AG10803 (cell line): ENCODE measurements at places on chromosomes 6 and 20.

- DNase-seq = peak; percentile 89
Measured at GRCh38 chr20:57879779-57880570, 170.2 kb upstream of the PMEPA1 start.

- DNase-seq = no peak
Measured at GRCh38 chr6:149224399-149224798, 93.1 kb upstream of the TAB2 start.

DNA sequence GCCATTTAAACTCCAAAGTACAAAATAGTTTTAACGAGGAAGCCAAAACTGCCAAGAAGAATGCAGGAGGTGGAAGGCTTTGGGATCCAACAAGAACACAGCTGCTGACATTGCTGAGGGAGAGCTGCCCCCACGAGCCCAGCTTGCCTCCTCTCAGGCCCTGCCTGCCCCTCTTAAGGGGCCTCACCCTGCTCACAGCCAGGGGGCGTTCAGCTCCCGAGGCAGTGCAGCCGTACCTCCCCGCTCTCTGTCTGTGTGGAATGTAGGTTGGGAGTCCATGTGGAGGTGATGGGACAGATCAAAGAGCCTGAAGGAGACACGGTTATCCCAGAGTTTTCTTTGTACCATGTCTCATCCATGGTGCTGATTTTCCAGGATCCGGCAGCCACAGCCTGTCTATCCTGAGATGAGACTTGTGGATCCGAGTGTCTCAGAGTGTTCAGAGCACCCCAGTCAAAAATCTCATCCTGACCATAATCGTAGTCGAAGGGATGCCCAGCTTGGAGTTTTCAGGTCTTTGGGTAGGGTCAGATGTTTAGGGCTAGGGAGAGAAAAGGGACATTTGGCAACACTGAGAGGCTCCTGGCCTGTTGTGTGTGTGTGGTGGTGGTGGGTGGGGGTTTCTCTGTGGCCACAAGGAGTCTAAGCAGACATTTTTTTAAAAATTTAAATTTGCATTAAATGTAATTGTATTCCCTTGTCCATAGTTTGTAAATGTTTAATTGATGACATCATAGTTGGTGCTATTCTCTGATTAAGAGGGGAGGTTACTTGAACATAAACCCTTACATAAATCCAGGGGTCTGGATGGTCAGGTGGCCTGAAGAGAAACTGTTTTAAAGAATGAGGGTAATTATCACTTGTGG is 111.4 kb upstream of the CLDN20 start:
- DNase-seq = no peak

GRCh38 chr20:1815502-1816085 is 79.6 kb upstream of the SIRPA start:
- DNase-seq = no peak

GRCh38 chr6:116513224-116513875 is 1.9 kb downstream of the CALHM5 start:
- DNase-seq = no peak

DNA sequence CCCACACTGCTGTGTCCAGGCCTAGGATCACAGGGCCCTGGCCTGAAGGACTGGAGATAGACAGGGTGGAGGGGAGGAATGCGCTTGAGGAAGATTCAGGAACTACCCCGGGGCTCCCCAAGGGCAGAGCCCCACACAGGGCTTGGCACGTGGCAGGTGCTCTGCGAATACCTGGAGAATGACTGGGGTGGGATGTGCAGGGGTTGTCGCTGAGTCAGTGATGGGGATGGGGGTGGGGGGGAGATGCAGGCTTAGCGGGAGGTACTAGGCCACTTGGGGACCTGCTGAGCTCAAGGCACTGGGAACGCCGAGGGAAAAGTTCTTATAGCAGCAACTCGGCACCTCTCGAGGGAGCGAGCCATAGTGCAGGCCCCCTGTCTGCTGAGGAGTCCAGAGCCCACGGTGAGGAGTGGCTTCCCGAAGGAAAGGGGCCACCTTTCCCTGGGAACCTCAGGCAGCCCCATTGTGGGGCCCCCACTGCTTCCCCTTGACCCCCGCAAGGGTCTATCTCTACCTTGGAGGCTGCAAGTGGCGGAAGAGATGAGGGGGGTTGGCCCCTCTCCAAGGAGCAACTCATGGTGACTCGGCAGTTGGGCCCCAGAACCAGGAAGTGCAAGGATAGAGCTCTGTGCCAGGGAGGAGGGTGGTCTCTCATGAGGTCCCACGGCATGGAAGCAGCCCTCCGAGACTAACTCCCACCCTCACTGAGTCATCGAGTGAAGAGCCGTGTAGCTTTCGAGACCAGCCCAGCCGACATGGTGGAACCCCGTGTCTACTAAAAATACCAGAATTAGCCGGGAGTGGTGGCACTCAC is 33.1 kb downstream of the SRC start:
- peak; percentile 19 for DNase-seq

DNA sequence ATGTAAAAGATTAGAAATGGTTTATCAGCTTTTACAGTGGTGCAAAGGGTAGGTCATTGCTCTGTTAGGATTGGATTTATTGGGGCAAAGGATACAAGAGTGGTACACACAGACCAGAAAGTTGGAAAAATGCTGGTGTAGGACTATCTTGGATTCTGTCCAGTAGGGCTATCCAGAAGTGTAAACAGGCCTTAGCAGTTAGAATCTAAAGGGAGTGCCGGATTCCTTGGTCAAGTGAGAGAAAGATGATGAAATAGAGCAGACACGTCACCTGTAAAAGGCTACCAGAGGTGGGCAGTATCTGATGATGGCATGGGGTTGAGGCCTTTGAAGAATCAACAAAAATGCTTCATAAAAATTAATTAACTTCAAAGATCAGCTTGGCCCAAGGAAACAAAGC is 975.9 kb downstream of the KIF16B start:
- DNase-seq = no peak

DNA sequence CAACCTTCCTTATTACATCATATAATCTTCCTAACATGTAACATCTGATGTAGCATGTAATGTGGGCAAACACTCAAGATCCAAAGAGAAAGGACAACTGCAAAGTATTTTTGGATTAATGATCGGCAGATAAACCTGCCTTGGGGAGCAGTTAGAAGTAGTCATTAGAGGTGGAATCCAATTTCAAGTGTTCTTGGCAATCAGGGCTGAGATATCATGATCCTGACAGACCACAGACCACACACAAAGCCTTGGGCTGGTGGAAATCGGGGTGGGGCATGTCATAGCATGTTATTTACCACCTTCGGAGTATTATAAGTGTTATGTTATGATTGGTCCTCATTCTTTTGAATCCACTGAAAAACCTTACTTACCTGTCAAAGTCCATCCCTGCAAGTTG is 16.3 kb downstream of the NCOA5 start:
- DNase-seq = no peak

DNA sequence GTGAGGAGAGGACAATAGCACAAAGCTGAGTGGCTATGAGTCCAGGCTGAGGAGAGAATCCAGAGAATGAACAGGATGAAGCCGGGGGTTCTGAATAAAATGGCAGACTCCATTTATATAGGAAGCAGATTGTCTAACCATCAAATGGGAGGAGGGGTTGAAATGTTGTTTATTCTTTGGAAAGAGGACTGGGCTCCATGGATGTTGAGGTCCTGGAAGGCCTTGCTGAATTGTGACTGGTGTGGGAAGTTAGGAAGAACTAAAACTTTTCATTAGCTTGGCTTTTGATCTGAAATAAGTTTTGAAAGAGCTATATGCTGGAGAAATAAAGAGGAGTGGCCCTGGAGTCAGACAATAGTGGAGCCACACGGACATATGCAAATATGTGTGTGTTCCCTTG is 647.8 kb downstream of the RNF144B start:
- no peak for DNase-seq

- DNase-seq = no peak
Measured at GRCh38 chr6:3252861-3253596, 5.7 kb upstream of the PSMG4 start.

- DNase-seq = no peak
Measured at GRCh38 chr6:112286500-112287144, 32.3 kb upstream of the LAMA4 start.

GRCh38 chr6:112480553-112480952 is 133.4 kb downstream of the RFPL4B start:
- DNase-seq = peak; percentile 49

GRCh38 chr6:157669747-157670216 is 153.3 kb upstream of the SNX9 start:
- DNase-seq = peak; percentile 84

GRCh38 chr20:4805663-4806449 is 84.1 kb downstream of the PRND start:
- DNase-seq = no peak

- DNase-seq = no peak
Measured at GRCh38 chr20:17700637-17701036, 871 bp downstream of the BANF2 start.

DNA sequence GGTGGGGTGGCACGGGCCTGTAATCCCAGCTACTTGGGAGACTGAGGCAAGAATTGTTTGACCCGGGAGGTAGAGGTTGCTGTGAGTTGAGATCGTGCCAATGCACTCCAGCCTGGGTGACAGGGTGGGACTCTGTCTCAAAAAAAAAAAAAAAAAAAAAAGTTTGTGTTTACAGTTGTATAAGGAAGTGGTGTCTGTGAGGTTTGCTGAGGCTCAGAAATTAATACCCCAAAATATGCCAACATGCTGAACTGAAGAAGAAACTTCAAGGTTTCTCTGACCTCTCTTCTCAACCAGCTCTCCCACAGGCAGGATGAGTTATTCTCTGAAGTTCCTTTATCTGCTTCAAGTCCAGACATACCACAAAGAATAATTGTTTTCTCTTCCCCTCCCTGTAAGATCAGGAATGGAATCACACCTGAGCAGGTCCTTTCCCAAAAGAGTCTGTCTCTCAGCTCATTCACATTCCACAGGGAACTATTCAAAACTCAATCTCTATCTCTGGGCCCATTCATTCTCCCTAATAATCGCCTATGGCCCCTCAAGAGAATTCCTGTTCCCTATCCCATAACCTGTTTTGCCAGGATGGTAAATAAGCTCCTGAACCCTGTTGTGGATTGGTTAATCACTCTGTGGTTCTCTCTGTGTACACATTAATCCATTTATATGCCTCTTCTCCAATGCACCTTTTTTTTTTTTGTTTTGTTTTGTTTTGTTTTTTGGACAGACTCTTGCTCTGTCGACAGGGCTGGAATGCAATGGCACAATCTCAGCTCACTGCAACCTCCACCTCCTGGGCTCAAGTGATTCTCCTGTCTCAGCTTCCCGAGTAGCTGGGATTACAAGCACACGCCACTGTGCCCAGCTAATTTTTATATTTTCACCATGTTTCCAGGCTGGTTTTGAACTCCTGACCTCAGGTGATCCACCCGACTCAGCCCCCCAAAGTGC is 17.4 kb upstream of the KIFC1 start:
- peak; percentile 29 for DNase-seq

GRCh38 chr6:16840291-16840690 is 79.0 kb upstream of the ATXN1 start:
- DNase-seq = no peak

DNA sequence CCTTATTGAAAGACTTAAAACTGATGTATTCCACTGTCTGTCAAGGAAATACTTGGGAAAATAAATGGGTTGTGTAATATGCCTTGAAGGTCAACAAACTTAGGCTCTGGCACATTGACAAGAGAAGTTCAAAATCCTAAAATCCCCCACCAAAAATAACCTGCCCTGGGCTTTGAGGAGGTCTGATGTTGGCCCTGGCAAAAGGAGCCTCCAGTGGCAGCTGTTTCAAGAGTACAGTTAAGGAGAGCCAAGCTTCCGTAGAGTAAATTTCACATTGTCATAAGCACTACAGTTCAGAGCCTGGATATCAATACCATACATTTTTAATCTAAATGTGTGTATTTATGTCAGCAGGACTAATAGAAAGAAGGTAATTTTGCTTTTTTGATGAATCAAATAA is 282.7 kb downstream of the EYA4 start:
- DNase-seq = no peak

DNA sequence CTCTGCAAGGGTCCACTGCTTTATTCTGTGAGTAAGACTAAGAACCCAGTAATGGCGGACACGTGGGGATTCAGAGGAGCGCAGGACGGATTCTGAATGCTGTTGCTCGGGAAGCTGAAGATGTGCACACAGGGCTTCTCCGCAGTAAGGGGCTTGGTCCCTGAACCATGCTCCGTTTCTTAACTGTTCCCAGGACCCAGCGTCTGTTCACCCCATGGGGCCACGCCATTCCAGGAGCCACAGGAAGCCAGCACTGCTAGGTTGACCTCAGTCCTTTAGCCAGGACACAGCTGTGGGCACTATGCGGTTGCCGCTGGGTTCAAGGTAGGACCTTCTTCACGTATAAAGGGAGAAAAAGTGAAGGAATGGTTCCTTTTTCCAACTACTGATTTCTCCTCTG is 59.8 kb downstream of the IRF4 start:
- DNase-seq = no peak

- peak; percentile 21 for DNase-seq
Measured at GRCh38 chr20:56222201-56222600, 26.3 kb upstream of the MC3R start.

- DNase-seq = peak; percentile 31
Measured at GRCh38 chr6:4906293-4907276, 97.3 kb downstream of the RPP40 start.

DNA sequence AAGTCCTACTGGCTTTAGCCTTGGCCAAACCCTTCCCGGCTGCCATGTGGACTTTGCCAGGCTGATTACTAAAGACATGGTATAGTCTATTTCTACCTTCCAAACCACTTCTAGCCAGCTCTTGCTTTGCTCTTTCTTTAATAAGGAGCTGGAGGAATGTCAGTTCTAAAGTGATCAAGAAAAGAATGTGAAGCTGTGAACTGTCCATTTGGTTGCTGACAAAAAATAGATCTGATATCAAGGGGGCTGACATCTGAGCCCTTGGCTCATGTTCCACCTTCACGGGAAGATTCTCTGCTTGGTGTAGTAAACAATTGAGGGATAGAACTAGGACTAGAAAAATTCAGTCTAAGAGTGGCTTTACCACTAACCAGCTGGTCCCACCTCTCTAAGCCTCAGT is 22.6 kb downstream of the GNAS-AS1 start:
- no peak for DNase-seq

GRCh38 chr6:167761794-167762258 is 64.9 kb upstream of the AFDN start:
- no peak for DNase-seq
